ENCODE measurements at places on chromosomes 16 and 17.

GRCh38 chr17:29664743-29665480 is 42.2 kb upstream of the CORO6 start:
- no peak for DNase-seq

GRCh38 chr16:19138601-19139000 is 24.8 kb downstream of the ITPRIPL2 start:
- DNase-seq = no peak

DNA sequence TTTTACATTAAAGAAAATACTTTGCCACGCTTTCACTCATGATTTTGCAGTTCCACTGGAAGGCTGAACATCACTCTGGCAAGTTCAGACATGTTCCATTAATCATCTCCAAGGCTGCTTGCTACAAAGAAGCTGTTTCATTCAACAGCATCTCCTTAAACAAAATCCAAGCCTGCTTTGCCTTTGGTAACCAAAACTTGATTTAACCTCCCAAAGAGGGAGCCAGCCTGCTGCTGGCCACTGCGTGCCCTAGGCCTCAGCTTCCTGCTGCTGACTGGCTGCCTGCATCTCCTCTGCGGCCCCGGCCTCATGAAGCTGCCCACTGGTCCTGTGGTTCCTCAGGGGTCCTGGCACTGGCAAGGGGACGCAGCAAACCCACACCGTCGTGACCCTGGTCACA is 31.8 kb downstream of the ANKRD11 start:
- DNase-seq = no peak

GRCh38 chr16:88017587-88018101 is 66.4 kb downstream of the BANP start:
- DNase-seq = no peak

DNA sequence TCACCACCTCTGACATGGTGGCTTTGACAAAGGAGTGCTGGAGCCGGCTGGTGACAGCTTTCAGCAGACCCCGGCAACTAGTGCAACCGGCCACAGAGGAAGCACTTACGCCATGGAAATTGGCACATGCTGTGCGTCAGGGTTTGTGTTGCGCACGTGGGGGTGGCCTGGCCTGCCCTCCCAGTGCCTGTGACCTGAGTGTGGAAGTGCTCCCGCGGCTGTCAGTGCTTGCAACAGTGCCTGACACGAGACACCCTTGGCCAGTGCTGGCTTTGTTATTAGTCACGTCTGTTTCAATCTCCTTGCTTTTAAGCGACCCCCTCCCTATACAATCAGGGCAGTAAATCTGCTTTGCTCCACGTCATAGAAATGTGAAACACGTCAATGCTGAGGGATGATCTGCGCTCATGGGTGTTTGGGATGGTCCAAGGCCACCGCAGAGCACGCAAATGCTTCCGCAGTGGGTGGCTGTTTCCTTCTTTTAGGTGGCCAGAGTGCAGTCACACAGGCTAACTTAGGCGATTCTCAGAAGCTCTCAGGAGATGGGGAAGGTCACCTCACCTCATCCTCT is 64.3 kb downstream of the PGS1 start:
- no peak for DNase-seq

DNA sequence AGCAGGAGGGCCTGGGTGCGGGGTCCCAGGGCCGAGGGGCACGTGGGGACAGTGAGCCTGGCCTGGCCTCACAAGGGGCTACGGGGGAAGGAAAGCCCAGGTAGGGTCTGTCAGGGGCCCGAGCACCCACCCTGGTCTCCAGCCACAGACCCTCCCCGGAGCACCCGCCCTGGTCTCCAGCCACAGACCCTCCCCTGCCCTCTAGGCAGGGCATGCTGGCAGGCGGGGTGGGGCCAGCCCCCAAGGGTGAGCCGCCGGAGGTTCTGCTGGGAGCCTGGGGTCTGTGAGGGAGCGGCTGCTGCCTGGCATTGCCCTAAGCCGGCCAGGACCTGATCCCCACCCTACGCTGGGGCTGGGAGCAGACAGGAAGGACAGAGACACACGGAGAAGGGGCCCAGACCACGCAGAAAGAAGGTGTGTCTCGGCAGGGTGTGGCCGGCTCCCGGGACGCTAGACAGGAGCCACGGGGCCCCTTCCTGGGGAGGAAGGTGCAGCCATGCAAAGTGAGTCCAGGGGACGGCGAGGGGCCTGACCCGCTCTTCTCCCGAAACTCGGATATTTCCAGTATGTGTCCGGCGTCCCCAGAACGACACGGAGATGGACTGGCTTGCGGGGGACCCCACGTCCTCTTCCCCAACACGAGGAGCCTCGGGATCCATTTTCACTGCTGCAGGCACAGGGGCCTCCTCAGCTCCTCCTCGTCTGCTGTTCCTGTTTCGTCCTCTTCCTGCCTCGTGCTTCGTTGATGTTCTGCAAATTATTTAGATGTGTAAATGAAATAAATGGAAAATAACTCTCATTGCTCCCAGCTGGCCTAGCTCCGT is 15.5 kb downstream of the UTS2R start:
- no peak for DNase-seq

- no peak for DNase-seq
Measured at GRCh38 chr16:21088646-21089538, 61.8 kb downstream of the DNAH3 start.

GRCh38 chr16:1496464-1496863 is 3.3 kb downstream of the TELO2 start:
- no peak for DNase-seq

- DNase-seq = no peak
Measured at GRCh38 chr16:69599731-69600130, 34.0 kb downstream of the NFAT5 start.

GRCh38 chr16:83176802-83177201 is 550.0 kb downstream of the CDH13 start:
- no peak for DNase-seq

GRCh38 chr17:75693500-75694481 is 26.7 kb downstream of the SAP30BP start:
- DNase-seq = no peak

GRCh38 chr17:19402171-19402570 is 8.9 kb upstream of the RNF112 start:
- no peak for DNase-seq

DNA sequence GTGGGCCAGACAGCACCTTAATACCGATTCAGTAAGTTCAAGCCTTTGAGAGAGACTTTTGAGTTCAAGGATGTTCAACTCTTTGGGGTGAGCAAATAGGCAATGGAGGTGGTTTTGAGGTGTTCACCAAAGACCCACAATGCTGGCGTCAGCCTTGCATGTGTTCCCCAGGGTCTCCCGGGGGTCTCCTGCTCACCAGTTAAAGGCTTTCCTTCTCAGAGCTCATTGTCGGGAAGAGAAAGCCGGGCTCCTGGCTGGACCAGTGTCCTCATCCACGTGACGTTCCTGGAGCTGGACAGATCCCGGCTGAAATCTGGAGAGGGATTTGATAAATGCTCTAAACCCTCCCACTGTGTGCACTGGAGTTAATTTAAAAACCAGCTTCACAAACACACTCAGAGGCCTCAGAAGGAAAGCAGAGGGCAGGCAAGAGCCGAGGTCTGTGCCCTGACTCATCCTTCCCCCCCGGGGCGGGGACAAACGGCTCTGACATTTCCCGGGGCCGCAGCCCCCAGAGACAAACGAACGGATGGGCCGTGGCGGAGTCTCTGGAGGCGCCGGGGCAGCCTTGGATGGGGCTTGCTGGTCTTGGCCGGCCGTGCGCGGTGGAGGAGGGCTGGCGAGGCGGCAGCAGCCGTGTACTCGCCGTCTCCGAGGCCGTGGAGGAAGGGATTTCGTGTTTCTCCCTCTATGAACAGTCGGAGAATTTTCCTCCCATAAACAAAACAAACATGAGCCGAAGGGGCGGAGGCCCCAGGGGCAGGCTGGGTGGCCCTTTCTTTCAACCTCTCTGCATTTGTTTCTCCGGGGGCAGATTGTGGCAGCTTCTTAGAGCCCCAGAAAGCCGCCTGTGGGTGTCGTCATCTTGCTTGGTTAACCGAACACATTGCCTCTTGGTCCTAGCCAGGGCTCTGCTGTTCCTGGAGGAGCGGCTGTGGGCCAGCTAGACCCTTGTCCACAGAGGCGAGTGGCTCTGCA is 94.2 kb downstream of the NTN1 start:
- peak; percentile 33 for DNase-seq

- no peak for DNase-seq
Measured at GRCh38 chr17:10332515-10332914, 40.3 kb downstream of the MYH13 start.

- no peak for DNase-seq
Measured at GRCh38 chr17:18055597-18055996, 16.4 kb downstream of the GID4 start.

DNA sequence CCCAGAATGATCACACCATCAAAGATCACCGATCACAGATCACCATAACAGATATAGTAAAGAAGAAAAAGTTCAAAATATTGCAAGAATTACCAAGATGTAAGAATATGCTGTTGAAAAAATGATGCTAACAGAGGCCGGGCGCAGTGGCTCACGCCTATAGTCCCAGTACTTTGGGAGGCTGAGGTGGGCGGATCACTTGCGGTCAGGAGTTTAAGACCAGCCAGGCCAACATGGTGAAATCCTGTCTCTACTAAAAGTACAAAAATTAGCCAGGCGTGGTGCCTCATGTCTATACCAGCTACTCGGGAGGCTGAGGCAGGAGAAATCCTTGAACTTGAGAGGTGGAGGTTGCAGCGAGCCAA is 53.2 kb downstream of the CPPED1 start:
- no peak for DNase-seq

GRCh38 chr17:58249270-58250133 is 11.1 kb downstream of the LPO start:
- peak; percentile 70 for DNase-seq

DNA sequence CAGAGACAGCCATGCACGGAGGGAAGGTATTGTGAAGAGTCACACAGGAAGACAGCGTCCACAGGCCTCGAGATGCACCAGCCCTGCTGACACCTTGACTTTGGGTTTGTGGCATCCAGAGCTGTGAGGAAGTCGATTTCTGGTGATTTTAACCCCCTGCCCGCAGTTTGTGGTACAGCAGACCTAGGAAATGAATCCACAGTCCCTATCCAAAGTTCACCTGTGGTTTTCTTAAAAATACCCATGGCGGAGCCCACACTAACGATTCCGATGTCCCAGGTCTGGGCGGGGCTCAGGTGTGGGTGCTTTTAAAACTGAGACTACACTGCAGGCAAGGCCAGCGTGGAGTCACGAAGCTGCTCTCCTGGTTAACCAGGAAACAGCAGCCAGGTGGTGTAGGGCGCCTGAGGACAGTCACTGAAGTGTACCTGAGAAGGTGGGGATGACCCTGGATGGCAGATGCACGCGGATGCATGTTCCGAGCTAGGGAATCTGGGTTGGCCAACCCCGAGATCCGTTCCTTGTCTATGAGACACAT is 14.4 kb upstream of the MEAK7 start:
- peak; percentile 18 for DNase-seq

GRCh38 chr17:43030137-43030767 is 5.2 kb downstream of the RND2 start:
- DNase-seq = no peak

- no peak for DNase-seq
Measured at GRCh38 chr16:68798398-68798797, 44.9 kb upstream of the TANGO6 start.

DNA sequence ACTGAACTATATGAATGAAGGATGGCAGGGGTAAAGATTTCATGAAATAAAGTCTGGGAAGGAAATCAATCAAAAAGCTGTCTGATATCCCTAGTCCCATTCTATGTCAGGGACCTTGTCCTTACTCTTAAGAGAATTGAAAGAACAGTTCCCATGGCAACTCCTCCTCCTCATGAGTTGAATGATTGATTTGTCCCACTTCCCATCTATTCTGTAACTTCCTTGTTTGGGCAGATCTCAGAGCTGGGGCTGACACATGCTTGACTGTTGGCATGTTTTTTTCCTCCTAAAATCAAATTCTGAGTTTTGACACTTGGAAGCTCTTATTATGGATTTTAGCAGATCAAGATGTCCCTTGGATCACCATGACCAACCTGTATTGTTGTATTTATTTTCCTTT is 1138.6 kb upstream of the CDH8 start:
- DNase-seq = no peak

- DNase-seq = no peak
Measured at GRCh38 chr17:4038076-4038475, 73.8 kb upstream of the ATP2A3 start.

GRCh38 chr16:26316683-26317464 is 625.1 kb downstream of the HS3ST4 start:
- no peak for DNase-seq

GRCh38 chr16:31868691-31869167 is 4.9 kb upstream of the ZNF267 start:
- peak; percentile 72 for DNase-seq

DNA sequence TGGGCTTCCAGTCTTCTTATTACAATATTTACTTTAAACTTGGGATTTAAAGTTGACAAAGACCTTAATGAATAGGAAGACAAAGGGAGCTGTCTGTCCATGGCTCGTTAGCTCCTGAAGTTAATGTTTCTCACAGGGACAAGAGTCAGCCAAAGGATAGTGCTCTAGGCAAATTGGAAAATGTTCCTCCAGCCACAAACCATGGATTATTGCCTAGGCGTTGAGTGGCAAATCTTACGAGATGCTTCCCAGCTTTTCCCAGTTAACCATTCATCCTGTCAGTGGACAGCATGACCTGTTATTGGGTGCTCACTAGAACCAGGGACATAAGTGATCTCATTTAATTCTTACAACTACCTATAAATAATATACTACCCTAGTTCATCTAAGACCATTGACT is 3.6 kb downstream of the TEX2 start:
- no peak for DNase-seq

GRCh38 chr16:76882105-76882504 is 308.9 kb upstream of the MON1B start:
- no peak for DNase-seq

DNA sequence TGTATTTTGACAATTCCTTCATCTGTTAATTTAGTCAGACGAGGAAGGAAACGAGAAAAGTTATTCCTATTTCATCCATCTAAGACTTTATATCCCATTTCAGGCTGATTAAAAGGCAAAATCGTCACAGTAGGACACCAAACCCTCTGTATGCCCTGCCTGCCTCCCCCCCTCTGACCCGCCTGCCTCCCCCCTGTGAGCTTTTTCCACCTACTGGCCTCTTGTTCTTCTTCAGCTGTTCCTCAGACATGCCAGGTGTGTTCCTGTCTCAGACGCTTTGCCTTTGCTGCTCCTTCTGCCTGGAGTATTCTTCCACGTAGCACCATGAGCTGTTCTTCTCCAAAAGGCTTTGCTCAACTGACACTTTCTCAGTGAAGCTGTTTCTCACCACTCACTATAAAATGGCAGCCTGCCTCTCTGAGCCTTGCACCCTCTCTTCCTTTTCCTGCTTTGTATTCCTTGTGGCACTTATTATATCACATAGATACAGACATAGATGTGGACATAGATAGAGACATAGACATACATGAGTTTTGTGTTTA is 723.4 kb downstream of the MAF start:
- no peak for DNase-seq

DNA sequence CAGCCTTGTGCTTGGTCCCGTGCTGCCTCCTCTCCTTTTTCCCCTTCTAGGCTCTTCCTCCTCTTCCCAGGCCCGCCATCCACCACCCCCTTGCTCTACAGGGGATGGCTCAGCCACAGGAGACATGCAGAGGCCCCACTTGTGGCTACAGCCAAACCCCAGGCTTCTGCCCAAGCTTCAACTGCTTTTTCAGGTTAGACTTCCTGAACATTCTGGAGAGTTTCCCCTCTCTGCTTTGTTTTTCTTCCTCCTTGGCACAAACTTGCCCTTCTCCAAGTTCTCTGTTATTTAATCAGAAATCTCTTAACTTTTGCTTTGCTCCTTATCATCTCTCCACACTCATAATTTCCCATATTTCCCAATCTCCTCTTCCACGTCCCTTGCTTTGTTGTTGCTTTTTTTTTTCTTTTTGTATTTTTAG is 18.3 kb upstream of the HAS3 start:
- no peak for DNase-seq

- no peak for DNase-seq
Measured at GRCh38 chr17:36104701-36105181, 1.1 kb downstream of the CCL4 start.

Data from stimulated activated CD4-positive, alpha-beta T cell treated with anti-CD3 and anti-CD28 coated beads, Interleukin-2, amount 100 ng/mL, for 4 hours (primary cell).